Foreskin keratinocyte (primary cell): ENCODE measurements at places on chromosomes 3 and 15. TPM values are rescaled to one million over a fixed set of nuclear protein-coding genes. Genes with fewer than 3 reads are reported as not detected.

SCAANT1 gene
- total RNA-seq, result not detected in 2 replicates

- DNase-seq, result no peak
Measured at GRCh38 chr3:100798012-100798411, 88.7 kb downstream of the TFG start.

- DNase-seq, result no peak
Measured at GRCh38 chr3:133328373-133328772, 71.5 kb upstream of the BFSP2 start.

GRCh38 chr15:80523746-80524145 lies 119.6 kb downstream of the ARNT2 start:
- DNase-seq, result no peak

- no peak for DNase-seq
Measured at GRCh38 chr3:5014391-5014790, 35.2 kb downstream of the BHLHE40 start.

UCN2 gene
- 18.8 and 35.4 TPM in 2 replicates for total RNA-seq

DNA sequence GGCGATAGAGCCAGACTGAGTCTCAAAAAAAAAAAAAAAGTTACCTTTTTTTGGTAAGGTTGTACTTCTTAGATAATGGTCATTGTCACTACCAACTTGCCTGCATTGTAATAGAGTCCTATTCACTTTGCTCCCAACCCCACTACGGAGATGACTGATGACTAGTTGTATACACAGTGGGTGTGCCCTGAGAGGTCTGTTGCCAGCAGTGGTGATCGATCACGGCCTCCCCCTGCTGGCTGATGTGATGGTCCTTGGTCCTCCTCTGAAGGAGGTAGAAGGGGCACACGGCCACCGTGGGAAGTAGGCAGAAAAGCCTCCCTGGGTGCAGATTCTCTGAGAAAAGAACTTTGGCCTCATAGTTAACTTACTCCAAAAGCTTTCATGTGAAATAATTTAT lies 10.7 kb downstream of the GCNT3 start:
- peak; percentile 15 for DNase-seq

DNA sequence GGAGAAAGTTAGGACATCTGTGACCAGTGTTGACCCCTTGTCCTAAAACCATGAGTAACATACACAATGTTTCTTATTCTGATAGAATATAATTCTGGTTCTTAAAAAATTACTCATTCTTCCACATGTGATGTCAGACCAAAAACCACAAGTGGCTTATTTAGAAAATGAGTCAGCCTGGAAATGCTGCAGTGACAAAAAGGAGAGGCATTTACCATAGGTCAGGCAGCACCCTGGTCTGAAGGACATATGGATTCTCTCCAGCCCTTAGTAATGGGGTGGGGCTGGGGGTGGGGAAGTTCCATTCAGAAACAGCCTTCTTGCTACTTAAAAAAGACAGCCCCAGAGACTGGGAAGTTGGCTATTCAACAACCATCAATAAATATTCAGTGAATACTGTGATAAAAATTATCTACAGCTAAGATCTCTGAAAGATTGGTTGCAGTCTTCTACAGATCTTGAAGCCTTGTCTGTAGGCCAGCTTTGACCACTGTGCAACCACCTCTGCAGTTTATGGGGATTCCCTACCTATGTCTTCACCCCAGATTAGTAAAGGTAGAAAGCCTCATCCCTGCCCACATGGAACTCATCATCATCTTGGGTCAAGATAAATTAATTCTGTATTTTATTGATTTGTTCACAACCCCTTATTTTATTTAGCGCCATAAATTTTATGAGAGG lies 34.9 kb upstream of the TIMP4 start:
- DNase-seq, result peak; percentile 89

DNA sequence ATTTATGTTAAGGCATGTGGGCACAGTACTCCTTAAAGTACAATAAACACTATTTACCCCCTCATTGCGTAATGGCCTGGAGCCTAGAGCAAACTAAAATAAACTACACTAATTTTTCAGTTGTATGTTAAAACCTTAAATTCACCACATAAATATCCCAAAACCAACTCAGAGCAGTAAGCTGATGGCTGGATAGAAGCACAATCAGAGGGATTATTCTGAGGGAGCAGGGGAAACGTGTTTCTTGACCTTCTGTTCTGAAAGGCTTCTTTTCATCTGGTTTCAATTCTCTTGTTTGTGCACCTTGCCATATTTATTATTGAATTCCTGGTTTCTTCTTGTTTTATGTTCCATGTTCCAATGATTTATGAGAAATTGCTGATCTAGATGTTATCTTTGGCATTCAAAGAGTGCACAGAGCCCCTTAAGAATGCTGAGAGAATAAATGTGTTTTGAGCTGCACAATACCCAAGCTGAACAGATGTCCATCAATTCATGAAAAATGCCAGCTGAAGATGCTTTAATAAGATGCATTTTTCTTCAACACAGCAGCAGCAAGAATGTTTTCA lies 29.6 kb downstream of the RPL22L1 start:
- DNase-seq, result no peak

GRCh38 chr15:57156210-57156884 lies 220.0 kb upstream of the CGNL1 start:
- no peak for DNase-seq

CCRL2 gene
- not detected in 2 replicates for total RNA-seq
